ENCODE measurements at places on chromosomes 1 and 21. TPM values are rescaled to one million over a fixed set of nuclear protein-coding genes. Genes with fewer than 3 reads are reported as not detected.

GRCh38 chr1:13681921-13682320 is 18.1 kb upstream of the PRDM2 start:
- no peak for DNase-seq

GRCh38 chr1:112255080-112255479 is 140.9 kb upstream of the CTTNBP2NL start:
- DNase-seq: no peak

DNA sequence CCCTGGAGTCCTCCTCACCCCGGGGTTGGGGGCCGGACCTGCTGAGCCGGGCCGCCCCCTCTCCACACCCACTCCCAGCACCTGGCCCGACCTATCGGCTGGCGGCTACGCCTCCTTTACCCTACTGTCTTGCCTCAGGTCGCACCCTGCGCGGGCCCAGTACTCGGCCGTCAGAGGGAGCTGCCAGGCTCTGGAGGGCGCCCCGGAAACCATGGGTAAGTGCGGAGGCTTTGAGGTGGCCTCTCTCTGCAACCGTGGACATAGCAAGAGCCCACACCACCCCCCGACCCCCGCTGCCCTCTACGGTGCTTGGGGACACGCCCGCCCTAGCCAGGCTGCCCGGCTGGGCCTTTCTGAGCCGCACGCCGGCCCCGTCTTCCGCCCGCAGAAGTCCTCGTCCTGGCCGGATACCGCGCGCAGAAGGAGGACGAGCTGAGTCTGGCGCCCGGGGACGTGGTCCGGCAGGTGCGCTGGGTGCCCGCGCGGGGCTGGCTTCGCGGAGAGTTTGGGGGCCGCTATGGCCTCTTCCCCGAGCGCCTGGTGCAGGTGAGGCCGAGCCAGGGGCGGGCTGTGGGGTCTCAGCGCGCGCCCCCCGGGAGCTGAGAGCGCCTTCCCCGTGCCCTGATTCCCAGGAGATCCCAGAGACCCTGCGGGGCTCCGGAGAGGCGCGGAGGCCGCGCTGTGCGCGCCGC is at the start of gene SH3D21:
TSS of gene SH3D21 (plus strand) at position 159 of the 692 bp plus-strand sequence. CDS start at position 212, 53 bp downstream.
- no peak for DNase-seq

- DNase-seq: no peak
Observed at GRCh38 chr1:151313501-151313900, 13.7 kb downstream of the PI4KB start.

FYB2 gene
- not detected for total RNA-seq

GRCh38 chr1:119139403-119139802 is 1.1 kb downstream of the WARS2 start:
- DNase-seq: no peak
